ENCODE measurements at places on chromosomes 7 and 10.

GRCh38 chr10:94292434-94293090, 70.2 kb downstream of the NOC3L start:
- no peak for DNase-seq

DNA sequence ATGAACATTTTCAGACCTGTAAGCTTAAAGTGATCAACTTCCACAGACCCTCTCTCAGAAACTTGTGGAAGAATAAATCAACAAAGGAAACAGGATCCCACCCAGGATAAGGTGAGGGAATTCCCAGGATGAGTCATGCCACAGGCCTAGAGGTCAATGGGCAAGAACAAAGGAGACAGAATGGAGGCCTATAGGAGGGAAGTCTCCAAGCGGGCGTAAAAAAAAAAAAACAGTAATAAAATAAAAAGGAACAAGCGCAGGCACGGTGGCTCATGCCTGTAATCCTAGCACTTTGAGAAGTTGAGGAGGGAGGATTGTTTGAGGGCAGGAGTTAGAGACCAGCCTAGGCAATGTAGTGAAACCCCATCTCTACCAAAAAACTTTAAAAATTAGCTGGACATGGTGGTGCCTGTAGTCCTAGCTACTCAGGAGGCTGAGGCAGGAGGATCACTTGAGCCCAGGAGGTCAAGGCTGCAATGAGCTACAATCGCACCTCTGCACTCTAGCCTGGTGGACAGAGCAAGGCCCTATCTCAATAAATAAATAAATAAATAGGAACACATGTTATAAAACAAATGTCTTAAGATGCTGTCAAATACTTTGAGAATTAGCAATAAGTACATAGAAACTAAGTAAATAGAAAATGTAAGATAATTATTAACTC, 8.4 kb downstream of the SORBS1 start:
- no peak for DNase-seq

- no peak for DNase-seq
Measured at GRCh38 chr10:72228318-72228751, 12.3 kb upstream of the ASCC1 start.

- DNase-seq, result no peak
Measured at GRCh38 chr7:130909881-130910672, 176.1 kb upstream of the KLF14 start.

- no peak for DNase-seq
Measured at GRCh38 chr10:118213436-118213835, 128.7 kb downstream of the FAM204A start.

- no peak for DNase-seq
Measured at GRCh38 chr7:16524332-16524731, 2.3 kb upstream of the LRRC72 start.

GRCh38 chr10:70536196-70536861, 57.8 kb downstream of the PALD1 start:
- DNase-seq, result no peak

- DNase-seq, result no peak
Measured at GRCh38 chr7:52197221-52197620, 838.2 kb upstream of the POM121L12 start.

- no peak for DNase-seq
Measured at GRCh38 chr7:38051786-38052185, 126.3 kb upstream of the STARD3NL start.

- no peak for DNase-seq
Measured at GRCh38 chr7:106522696-106523095, 138.3 kb downstream of the CCDC71L start.

DNA sequence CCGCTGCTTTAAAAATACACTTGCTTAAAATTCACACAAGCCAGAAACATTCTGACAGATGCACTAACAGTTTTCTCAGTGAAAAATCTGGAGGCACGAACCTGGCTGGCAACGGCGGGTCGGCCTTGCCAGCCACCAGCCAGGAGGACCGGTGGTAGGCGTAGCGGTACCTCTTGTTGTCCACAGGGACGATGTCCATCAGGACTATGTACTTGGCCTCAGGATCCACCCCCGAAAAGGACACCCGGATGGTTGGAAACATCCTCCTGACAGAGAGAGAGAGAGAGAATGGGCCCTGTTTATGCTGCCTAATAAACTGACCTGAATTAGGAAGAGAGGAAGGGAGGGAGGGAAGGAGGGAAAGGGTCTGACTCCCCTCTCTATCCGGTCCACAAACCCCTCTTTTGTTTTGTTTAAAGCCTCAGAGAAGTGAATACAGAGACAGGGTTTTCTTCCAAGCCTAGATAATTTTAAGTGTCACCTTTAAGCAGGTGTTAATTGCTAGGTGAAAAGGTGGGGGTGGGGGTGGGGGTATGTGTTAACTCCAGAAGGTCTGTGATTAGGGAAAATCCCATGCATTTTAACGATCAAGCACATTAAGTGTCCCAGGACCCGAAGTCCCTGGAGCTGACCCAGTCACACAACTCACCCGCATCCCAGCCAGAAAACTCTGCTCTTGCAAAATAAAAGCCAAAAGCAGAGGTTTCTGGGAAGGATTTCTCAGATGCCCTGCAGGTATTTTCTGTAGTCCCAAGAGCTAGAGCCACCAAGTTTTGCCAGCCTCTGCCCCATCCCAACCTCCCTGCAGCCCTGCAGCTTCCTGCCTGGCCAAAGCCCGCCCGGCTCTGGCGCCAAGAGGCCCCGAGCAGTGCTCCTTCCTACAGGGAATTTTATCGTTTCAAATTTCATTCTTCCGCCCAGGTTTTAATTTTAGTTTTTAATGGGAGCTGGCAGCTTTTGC, 5.0 kb downstream of the TBX20 start:
- DNase-seq, result no peak

DNA sequence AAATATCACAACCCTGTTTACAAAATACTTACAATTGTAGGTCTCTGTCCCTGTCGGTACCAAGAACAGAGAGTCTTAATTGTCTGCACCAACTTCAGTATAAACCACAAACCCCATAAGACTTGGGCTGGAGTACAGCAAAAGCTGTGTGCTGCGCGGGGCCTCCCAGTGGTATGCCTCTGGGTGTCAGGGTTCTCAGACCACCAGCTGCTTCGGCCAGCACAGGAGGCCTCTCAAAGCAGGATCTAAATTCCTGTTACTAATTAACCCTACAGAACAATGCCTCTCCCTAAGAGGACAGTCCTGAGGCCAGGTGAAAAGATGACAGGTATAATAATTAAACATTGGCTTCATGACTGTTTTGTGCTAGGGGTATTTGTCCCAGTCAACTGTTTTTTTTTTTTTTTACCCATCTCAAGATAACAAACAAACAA, 957 bp upstream of the SVIL start:
- no peak for DNase-seq

DNA sequence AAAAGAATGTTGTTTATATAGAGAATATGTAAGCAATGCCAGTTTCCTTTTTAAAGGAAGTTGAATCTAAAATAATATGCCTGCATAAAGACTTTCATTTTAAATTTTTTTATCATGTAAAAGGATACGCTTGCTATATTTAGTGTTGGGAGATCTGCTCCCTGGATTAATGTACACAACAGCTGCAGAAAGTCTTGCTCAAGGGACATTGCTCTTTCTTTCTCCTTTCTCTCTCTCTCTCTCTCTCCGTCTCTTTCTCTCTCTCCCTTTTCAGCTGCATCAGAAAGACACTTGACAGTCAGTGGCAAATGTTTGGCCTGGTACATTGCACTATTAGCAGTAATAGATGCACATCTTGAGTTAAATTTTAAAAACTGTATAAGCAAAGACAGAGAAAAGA, 739 bp downstream of the MYPN start:
- no peak for DNase-seq

DNA sequence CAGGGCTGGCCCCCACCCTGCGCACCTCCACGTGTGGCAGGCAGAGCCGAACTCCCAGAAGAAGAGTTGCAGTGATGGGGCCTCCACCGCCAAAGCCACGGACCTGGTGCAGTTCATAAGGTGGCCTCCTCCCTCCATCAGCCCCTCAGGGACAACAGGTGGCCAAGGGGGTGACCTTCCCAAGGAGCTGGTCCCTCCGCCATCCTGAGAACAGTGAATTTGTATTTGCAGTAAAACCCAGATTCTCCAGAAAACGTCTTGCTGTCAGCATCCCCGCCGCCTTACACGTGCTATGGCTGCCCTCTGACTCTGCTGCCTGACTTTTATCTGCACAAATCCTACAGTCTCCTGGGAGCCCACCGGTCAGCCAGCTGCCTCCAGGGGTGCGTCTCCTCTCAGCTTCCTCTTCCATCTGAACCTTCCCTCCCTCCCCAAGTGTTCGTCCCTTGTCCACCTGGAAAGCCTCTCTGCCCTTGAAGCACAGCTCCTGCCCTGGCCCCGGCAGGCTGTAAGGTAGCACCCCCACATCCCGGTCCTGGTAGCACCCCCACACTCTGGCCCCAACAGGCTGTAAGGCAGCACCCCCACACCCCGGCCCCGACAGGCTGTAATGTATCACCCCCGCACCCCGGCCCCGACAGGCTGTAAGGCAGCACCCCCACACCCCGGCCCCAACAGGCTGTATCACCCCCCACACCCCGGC, 311.8 kb downstream of the PTPRN2 start:
- no peak for DNase-seq

DNA sequence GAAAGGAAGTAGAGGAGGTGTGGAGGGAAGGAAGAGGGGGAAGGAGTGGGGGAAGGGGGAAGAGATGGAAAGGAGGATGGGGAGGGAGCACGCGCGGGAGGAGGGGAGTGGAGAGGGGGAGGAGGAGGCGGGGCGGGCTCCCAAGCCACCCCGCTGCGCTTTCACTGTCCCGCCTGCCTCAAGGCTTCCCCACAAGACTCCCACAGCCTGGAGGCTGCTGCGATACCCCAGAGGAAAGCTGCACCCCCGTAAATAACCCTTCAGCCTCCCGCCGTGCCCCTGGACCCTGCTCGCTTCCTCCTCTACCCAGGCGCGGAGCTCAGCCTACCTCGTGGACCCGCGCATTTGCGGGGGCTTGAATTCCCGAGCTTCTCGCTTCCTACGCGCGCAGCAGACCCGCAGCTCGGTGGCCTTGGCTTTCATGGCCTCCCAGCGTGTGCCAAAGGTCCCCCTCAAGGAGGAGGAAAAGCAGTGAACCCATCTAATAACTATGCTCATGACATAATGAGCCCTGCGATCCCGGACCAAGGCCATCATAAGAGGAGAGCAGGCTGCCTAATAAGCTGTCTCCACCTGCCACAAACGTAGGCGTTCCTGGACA, at the start of gene C10orf67:
TSS of gene C10orf67 (minus strand) at position 557 of the 601 bp plus-strand sequence. CDS start at position 534, 23 bp downstream.
- DNase-seq, result no peak

- no peak for DNase-seq
Measured at GRCh38 chr7:71457846-71458590, 326.1 kb downstream of the GALNT17 start.

DNA sequence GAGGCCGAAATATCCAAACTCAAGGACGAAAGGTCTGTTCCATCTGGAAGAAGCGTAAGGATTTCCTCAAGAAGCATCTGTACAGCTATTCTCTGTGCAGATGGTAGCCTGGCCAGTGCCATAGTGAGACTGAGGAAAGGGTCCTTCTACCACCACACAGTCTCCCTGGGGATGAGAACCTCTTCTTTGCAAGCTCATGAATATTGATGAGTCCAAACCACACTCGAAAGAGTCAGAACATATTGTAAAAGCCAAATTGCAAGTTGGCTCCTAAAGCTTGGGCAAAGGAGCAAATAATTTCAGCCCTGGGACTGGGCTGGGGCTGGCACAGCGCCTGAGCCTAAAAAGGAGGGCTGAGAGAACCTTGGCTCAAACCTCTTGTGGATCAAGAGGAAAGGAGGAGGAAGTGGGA, 66.1 kb upstream of the PIP4K2A start:
- DNase-seq, result no peak

GRCh38 chr10:126580873-126581647, 89.4 kb downstream of the C10orf90 start:
- DNase-seq, result no peak

GRCh38 chr7:150855476-150856302, 3.4 kb downstream of the AOC1 start:
- no peak for DNase-seq

DNA sequence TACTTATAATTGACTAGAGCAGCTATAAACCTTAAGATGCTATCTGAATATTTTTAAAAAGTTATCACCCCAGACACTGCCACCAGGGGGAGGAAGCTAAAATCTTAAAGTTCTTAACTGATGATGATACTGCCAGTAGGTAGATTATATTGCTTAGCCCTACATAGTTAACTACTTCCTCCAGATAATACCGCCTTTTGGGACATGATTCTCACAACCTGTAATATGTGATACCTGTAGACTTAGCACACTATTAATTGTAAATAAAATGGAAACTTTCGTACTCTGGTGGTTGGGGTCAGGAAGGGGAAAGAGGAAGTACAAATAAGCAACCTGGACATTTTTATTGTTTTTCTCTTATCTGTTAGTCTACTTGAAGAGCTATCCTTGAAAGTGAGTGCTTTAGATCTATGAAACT, 268.9 kb downstream of the ADK start:
- DNase-seq, result no peak

DNA sequence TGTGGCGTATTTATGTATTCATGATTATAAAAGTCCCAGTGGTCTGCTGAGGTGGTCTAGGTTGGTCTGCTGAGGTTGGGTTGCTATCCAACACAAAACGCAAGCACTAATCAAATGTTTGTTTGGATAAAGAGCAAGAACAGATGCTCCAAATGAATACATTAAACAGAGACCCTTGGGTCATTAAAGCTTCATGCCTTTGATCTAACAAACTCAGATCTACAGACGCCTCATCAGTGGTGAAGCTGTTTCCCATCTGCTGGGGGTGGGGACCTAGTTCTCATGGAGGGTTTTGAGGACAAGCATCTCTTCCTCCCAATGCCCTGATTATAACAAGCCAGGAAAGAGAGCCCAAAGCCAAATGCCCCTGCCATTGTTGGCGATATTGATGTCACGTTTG, 786.7 kb downstream of the NRG3 start:
- DNase-seq, result no peak

- DNase-seq, result no peak
Measured at GRCh38 chr7:35463176-35463700, 209.3 kb upstream of the TBX20 start.

DNA sequence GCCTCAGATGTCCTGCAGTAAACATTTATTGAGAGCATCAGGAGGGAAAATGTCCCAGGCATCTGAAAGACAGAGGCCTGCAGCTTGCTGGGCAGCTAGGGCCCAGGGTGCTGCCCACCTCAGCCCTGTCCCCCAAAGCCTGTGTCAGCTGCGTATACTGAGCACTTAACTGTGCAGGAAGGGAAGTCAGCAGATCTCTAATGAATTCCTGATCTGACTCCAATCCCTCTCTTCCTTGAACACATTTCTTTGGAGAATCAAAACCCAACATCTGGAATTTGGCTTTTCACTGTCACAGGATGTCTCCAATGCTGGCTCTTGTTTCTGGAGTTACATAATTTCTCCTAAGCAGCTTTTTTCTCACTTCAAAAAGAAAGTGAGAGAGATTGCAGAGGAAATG, 364.7 kb upstream of the NFE2L3 start:
- DNase-seq, result no peak

DNA sequence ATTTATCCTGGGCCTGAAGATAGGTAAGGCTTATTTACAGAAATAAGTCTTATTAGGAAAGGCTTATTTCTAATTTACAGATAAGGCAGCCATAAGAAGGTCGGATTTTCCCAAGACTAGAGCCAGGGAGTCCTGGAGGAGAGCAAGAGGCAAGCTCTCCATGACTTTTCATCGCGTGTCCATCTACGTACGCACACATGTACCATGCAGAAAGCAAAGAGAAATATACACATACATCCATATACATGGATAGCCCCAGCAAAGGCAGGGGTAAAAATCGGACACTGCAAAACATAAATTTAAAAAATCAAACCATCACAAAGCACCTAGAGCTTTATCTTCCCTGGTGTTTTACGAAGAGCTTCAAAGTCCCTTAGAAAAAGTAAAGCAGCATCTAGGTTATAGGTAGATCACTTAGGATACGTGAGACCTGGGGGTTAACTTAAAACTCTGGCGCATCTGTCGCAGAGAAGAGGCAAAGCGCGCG, 25.8 kb upstream of the ZRANB1 start:
- DNase-seq, result no peak
